ENCODE measurements at places on chromosomes 4 and X.

DNA sequence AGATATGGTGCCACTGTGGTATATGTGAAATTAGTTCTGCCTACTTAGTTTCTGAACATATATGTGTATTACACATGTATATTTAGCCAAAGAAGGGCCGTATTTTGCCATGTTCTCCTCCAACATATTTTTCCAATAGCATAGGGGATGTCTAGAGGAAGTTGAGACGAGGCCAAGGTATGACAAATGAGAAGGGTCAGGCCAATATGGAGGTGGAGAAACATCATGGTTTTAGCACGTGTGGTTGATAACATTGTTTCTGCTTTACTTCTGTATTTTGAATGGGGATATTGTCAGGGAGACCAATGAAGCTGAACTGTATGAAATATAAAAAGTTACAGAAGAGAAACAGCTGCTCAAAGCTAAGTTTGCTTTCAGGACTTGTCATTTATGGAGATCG is 246.7 kb upstream of the TLL1 start:
- DNase-seq, result no peak

- no peak for DNase-seq
These were observed 454.7 kb downstream of the PPP4R3C start for GRCh38 chrX:27008486-27008885.

DNA sequence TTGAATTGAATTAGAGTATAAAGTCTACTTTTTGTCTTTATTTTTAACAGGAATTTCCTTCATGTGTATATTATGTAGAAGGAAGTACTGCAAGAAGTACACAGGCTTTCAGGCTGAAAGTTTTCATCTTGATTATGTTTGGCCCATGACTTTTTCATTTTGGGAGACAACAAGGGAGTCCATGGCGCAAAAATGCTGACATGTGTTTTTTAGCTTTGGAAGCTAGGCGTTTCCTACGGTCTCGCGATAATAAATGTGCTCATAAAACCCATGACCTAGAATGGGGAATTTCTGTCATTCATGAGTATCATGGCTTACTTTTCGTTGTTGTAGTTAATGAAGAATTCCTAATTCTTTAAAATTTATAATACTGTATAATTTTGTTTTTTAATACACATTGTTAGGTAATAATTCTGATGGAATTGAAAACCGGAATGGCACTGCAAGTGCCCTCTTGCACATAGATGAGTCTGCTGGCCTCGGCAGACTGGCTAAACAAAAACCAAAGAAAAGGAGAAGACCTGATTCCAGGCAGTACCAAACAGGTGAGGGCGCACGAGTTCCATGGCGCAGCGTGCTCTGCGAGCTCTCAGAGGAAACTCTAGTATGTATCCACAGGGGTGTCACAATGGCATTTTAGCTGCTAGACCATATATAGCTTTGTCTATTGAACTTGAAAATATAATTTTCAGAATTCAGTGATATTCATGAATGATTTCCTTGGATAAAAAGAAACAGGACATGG is 59.1 kb downstream of the ZFX start:
- DNase-seq, result no peak

GRCh38 chrX:74371425-74372222 is 49.7 kb upstream of the SLC16A2 start:
- DNase-seq, result no peak

- DNase-seq, result no peak
These were observed 944.7 kb upstream of the NDST4 start for GRCh38 chr4:116058129-116058528.
